Cerebellar nuclear complex (tissue), 1 donor: ENCODE measurements at places on chromosomes 16 and 17.

DNA sequence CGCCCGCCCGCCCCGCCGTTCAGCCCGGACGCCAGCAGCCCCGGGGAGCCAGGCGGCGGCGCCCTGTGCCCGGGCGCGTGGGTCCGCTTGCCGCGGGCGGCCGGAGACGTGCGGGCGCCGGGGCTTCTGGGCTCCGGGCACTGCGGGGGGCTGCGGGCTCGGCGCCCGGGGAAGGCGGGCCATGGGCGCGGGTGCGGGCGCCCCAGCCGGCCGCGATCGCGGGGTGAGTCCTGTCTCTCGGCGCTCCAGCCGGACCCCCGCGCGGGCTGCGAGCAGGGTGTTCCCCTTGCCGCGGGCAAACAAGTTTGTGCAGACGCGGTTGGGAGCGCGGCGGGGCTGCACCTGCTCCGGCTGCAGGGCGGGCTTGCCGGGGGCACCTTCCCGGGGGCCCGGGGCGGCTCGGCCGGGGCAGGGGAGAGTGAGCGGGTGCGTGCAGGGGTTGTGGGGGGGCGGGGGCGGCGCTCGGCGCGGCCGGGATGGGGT, 292 bp downstream of the WSCD1 start:
- no peak for DNase-seq

GRCh38 chr16:4801051-4801961, 1.1 kb downstream of the ROGDI start:
- no peak for DNase-seq

GRCh38 chr17:5837055-5837491, 233.1 kb upstream of the WSCD1 start:
- DNase-seq, result no peak

DNA sequence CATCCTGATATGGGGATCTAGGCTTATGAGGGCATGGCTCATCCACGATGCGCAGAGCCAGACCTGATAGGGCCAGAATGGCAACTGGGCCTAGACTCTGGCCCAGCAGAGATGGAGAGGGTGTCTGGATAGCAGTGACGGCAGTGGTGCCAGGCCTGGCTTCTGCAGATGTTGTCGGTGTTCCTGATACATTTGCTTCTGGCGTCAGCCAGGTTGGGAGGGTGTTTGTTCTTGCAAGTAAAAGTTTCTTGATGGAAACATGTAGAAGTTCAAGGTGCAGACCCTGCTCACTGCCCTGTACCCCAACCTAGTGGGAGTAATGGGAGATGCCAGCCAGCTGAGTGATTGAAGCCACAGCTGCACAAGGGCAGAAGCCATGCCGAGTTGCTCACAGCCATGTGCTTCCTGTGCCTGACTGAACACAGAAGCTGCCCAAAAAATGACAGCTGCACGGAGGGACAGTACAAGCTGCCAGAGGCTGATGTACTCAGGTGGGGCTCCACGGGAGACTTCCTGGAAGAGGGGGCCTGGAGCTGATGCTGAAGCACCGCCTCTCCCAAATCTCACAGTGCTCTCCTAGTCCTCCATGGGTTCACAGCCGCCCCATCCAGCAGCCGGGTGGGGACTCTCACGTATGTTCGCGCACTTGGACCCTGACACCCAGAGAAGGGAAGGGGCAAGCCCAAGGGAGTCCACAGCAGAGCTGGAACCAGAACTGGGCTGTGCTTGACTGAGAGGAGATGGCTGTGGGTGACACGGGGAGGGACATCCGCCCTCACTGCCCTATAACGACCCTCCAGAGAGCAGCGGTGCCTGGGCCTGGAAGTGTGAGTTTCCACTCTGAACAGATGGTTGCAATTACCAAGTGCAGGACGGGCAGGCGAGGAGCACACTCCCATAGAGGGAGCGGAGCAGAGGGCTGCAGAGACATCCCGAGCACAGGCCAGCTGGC, 78.7 kb downstream of the N4BP1 start:
- no peak for DNase-seq

- no peak for DNase-seq
Measured at GRCh38 chr17:50863221-50863843, 2.8 kb downstream of the TOB1 start.
